ENCODE measurements at places on chromosomes 2 and 18.
A peak's percentile ranks its signal among the peaks of the same experiment; 100 is the strongest.

DNA sequence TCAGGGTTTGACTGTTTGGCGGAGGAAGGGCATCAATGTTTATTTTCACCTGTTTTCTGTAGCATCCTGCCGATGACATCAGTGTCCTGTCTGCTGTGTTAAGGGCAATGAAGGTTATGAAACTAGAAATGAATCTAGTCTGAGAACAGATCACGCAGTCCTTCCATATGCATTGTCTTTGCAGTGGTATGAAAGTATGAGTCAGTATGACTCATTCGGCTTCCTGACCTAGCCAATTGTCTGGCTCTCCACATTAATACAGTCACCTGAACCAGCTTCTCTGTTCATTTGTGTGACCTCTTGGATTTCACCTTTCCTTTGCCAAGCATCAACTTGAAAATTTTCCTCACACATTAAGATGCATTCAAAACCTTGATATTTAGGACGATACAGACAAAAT lies 353.8 kb downstream of the RND3 start:
- DNase-seq = no peak

DNA sequence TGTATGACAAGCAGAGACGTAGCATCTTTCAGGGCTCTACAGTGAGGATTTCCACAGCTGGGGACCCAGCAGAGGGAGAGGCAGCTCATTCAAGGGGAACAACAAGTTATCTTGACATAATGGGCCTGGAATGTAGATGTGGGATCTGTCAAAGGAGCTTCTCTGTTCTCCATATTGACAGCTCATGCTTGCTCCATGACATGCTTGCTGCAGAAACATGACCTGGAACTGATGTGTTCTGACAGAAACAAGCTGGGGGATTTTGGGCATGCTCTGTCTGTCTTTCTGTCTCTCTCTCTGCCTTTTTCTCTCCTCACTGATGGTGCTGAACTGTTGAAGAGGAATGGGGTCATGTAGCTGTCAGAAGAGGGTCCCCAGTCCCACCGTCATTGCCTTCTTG lies 79.6 kb downstream of the MMADHC start:
- no peak for DNase-seq

- no peak for DNase-seq
Measured at GRCh38 chr18:36582988-36583745, 245.6 kb downstream of the TPGS2 start.

GRCh38 chr2:231189571-231190495 lies 8.6 kb upstream of the ARMC9 start:
- peak; percentile 76 for DNase-seq

GRCh38 chr2:5464657-5465056 lies 227.5 kb upstream of the SOX11 start:
- DNase-seq = no peak

DNA sequence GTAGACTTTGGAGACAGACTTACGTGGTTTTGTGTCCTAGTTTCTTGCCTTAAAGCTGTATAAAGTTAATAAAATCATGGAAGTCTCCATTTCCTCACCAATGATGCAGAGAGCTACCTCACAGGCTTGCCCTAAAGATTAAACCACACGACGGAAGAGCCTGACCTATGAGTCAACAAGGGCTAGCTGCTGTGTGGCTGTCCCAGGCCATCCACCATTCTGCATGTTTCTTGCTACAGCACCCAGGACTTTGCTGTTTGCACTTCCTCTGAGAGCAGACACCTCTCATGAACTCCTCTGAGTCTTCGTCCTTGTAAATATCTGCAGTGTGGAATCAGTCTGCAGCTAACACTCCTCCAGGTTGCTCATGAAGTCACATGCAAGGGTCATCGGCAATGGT lies 160.0 kb upstream of the TRIB2 start:
- no peak for DNase-seq

- DNase-seq = no peak
Measured at GRCh38 chr2:37573451-37574388, 97.7 kb downstream of the CDC42EP3 start.

GRCh38 chr2:72111061-72111460 lies 36.6 kb downstream of the CYP26B1 start:
- no peak for DNase-seq

- DNase-seq = no peak
Measured at GRCh38 chr2:29841386-29842004, 79.9 kb downstream of the ALK start.

DNA sequence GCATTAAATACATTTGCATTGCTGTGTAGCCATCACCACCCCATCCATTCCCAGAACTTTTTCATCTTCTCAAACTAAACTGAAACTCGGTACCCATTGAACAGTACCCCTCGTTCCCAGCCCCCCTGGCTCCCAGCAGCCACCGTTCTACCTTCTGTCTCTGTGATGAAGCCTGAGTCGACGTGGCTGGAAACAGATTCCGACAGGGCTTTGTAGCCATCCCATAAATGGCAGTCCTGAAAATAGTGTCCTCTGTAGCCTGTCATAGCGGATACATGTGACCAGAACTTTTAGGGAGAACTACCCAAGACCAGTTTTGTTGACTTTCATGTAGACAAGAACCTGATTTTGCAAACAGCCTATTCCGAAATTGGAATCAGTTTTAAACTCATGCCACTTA lies 59.1 kb downstream of the TSHZ1 start:
- no peak for DNase-seq

DNA sequence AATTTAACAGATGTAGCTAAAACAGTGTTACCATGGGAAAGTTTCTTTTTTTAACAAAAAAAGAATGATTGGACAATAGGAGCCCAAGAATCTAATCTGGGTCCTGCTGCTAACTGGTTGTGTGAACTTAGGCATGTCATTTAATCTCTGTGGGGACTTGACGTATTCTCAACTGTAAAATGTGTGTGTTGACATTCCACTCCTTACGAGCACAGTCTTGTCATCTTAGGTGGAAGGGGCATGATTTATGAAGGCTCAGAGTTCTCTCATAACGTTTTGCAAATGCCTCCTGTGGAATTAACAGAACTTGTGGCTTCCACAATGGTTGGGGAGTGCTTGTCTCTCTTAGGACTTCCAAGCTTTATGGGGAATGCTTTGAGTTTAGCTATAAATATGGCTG lies 125.9 kb upstream of the SATB2 start:
- no peak for DNase-seq

GRCh38 chr2:117359266-117359914 lies 455.1 kb upstream of the DDX18 start:
- no peak for DNase-seq

DNA sequence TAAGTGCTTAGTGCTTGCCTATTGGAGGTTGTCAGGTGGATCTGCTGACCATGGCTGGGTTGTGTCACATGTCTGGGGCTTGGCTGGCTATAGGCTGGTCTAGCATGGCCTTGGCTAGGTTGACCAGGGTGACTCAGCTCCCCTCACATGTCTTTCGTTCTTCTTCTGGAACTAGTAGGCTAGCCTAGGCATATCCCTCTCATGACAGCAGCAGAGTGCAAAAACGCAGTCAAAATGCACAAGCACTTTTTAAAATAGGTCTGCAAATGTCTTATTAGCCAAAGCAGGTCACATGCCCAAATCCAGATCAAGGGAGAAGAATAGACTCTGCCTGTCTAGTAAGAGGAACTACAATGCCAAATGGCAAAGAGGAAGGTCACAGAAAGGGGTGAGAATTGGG lies 179.7 kb upstream of the ACVR2A start:
- DNase-seq = no peak

DNA sequence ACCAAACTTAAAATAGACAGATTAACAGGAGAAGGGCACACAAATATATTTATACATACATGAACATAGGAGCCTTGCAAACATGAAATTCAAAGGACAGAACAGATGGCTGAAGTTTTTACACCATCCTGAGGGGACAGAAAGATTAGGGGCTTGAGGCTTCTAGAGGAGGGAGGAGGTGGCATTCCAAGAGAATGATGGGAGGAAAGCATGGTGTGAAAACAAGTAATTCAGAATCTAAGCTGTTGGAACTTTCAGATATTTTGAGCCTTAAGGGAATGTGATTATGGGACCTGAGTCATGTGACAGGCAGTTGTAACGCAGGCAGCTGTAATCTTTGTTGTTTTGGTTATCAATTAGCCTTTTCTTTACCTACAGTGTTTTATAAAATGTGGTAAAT lies 225.2 kb upstream of the SPOPL start:
- no peak for DNase-seq

DNA sequence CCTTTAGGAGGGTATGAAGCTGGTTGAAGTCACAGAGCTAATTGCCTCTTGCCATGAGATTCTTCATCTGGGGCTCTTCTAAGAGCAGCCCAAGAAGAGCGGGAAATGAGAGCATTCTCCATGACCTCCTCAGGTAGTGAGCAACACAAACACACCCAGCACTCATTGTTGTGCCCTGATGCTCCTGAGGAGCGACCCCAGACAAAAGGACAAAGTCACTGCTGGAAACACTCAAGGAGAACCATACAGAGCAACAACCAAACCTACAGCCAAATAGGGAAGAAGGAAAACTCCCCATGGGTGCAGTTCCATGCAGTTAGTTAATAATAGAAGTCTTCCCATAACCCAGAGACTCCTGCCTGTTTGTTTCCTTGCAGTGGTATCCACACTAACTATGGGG lies 426.0 kb upstream of the CRIM1 start:
- no peak for DNase-seq

DNA sequence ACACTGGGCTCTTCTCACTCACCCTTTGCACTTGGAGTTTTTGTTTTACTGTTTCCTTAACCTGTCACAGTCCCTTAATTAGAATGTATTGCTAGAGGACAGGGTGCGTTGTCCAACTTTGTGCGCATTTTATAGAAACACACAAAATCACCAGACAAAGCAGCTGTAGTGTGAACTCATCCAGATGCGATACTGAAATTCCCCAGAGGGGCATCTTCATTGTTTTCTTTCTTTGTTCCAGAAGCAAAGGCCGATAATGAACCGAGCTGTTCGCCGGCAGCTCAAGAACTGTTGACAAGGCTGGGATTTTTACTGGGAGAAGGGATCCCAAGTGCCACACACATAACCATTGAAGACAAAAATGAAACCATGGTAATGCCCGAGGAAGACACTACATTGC lies 137.6 kb downstream of the WDSUB1 start:
- no peak for DNase-seq

- no peak for DNase-seq
Measured at GRCh38 chr2:159150280-159150746, 136.2 kb downstream of the WDSUB1 start.

- DNase-seq = peak; percentile 90
Measured at GRCh38 chr2:10285556-10286198, 17.0 kb upstream of the HPCAL1 start.

- DNase-seq = no peak
Measured at GRCh38 chr18:22278798-22279197, 109.4 kb downstream of the GATA6 start.

GRCh38 chr18:43571078-43571689 lies 293.9 kb upstream of the SYT4 start:
- no peak for DNase-seq

- DNase-seq = no peak
Measured at GRCh38 chr2:128818248-128818647, 499.6 kb upstream of the HS6ST1 start.

GRCh38 chr2:215522237-215522636 lies 86.4 kb upstream of the FN1 start:
- no peak for DNase-seq
